ENCODE measurements at places on chromosomes 1 and 21.

DNA sequence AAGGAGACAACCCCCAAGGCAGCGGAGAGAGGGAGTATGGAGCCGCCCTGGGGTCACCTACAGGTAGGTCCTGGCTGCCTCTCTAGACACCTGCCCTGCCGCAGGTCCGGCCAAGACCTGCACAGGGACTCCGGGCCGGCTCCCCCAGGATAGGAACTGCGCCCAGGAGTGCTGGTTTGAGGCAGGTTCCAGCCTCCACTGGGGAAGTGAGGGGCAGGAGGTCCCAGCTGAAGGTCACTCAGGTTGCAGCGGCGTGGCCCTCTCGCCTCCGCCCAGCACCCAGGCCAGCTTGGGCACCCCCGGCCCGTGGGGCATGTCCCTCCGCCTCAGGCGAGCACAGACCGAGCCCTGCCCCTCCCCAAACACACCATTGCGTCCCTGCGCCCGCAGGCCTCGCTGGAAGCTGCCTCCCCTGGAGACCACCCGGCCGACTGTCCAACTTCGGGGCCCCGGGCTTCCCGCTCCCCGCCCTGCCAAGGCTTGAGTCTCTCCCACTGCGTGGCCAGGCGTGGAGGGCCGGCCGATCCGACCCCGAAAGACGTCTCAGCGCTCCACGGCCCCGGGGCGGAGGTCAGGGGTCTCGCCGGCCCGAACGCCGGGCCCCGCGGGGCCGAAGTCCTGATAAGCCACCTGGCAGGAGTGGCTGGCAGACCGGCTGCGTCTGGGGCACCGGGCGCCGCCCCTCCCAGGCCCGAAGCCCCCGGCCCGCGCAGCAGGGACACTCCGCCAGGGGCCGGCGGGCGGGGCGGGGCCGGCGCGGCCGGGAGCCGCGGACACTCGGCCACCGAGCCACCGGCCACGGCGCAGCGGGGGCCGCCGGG, 1.4 kb upstream of the SKI start:
- DNase-seq = no peak

DNA sequence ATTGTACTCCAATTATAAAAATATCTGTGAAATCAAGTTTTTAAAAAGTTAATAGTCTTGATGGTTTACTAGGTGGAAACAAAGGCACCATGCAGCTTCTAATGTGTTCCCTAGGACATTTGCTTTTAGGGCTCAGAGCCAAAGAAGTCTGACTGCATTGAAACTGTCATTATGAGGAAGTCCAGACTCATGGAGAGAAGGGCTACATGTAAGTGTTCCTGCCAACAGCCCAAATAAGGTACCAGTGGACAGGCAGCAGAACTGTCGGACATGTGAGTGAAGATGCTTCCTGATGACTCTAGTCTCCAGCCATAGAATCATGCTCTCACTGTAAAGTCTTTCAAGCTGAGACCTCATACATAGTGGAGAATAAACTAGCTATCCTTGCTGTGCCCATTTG, 287.6 kb downstream of the AKT3 start:
- no peak for DNase-seq

DNA sequence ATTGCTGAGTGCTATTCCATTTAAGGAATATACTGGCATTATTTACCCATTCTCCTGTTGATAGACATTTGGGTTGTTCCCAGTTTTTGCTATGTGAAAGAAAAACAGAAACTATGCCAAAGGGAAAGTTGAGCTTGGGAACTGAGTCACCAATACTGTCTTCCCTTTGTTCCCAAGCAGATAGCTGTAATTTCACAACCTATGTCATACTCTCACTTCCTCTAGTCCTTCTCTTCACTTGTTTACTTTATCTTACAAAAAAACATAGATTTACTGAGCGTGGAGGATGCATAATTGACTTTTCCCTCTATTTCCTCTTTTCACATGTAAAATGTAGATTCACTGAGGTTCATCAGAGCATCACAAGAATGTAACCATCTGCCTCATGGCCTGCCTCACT, 32.4 kb upstream of the PGBD5 start:
- DNase-seq = no peak

DNA sequence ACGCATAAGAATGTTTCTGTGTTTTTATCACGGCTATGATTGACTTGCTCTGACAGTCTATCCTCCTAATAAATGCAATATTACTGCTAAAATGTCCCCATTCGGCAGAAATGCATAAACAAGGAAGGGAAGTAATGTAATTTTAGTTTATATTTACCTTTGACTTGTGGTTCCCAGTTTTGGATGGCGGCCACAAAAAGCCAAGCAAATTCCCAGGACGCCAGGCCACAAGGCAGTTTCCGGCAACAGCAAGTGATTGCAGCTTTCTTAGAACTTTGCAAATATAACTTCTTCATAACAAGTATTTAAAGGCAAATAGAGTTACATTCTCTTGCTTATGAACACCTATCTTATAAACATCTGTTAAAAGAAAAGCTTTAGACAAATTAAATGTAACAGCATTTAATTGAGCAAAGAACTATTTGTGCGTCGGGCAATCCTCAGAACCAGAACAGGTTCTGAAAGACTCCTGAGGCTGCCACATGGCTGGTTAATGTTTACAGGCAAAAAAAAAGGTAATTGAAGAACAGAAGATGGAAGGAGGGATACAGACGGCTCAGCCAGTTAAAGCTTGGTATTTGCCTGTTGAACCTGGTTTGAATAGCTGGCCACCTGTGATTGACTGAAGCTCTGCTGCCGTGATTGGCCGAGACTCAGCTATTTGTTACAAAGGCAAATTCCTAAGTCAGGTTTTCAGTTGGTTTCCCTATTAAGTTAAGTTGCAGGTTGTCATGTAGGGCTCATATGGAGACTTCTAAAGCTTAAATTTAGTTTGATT, 80.8 kb downstream of the C21orf91 start:
- DNase-seq = no peak

GRCh38 chr1:233940908-233941307, 36.4 kb downstream of the SLC35F3 start:
- DNase-seq = no peak

DNA sequence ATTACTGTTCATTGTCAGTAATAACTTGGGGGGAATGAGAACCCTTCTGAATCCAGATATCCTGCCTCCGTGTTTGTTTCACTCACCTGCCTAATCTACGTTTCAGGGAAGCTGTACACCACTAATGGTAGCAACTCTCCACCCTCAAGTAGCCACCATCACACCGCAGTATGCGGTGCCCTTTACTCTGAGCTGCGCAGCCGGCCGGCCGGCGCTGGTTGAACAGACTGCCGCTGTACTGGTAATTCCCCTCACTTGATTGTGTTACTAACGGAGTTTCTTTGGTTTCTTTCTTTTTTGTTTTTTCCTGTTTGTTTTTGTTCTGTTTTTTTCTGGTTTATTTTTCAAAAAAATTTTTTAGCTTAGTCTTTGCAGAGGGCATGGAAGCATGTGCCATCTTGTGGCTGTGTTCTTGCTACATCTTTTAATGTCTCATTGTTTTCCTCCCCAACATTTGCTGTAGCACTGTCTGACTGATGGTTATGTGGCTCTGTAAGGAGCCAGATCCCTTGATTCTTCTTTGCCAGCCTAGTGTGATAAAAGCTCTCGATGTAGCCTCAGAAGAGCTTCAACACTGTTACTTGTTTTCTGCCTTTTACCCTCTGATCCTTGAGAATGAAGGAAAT, 15.9 kb upstream of the OLFML3 start:
- no peak for DNase-seq

DNA sequence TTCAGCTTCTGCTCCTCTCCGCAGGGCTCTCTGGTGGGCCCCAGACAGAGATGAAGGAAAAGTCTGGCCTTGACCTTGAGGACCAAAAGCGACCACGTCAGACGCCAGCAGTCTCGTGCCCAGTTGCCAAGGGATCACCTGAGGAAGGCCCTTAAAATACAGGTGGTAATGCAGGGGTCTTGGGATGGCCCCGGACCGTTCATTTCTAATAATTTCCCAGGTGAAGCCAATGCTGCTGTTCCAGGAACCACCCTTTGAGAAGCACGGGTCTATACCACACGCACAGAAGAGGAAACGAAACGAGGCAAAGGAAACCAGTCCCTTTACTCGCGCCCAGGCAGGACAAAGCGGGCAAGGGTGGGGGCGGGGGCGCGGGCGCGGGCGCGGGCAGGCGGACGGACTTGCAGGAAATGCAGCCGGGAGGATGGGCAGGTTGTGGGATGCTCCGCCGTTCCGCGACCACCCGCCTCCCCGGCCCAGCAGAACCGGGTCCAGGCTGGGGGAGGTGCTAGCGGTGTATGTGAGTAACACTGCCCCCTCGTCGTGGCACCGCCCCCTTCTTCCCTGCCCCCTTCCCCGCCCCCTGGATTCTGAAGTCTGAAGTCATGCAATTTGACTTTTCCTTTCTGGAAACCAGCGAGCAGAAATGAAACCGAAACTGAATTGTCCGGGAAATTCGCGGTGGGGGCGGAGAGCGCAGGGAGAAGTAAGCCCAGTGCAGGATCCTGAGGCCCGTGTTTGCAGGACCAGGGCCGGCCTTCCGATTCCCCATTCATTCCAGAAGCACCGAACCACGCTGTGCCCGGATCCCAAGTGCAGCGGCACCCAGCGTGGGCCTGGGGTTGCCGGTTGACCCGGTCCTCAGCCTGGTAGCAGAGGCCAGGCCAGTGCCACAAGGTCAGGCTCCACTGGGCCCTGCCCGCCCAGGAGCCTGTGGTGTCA, 5.8 kb upstream of the MX1 start:
- DNase-seq = peak; percentile 52

DNA sequence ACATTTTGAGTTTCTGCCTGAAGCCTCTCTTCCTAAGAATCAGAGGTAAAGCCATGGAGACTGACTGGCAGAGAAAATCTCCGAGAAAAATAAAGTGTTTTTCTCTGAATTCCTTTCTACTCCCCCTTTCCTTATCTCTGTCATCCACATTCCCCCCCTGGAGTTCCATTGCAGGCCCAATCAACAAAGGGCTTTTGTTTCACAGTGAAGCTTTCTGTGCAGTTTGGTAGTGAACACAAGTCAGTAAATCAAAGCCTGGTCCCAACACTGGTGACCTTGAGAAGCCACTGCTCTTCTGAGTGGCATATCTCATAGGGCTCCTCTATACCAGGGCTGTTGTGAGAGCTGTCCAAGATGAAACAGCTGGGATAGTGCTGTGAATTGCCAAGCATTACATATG, 228.4 kb downstream of the SEC16B start:
- DNase-seq = no peak

GRCh38 chr1:85295006-85295431, 18.6 kb upstream of the BCL10 start:
- DNase-seq = no peak

DNA sequence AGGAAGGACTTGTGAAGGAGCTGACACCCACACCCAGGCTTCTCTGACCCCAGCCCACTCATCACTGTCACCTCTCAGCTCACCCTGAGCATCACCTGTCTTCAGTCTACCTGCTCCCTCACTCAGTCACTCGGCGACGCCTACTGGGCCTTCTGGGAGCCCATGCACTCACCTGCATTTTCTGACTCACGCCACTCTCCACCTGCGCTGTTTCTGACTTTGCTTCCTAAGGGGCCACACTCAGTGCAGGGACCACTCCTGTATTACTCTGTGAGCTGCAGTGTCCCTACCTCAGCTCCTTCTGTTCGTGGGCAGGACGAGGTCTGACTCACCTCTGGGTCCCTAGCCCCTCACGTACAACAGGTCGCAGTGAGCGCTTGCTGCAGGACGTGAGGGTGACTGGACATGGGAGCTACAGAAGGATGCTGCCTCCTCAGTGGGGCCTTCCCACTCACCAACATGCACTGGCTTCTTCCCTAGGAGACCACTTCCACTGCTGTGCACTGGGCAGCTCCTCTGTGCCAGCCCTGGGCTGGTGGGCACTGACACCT, 102.3 kb downstream of the GLIS1 start:
- no peak for DNase-seq

DNA sequence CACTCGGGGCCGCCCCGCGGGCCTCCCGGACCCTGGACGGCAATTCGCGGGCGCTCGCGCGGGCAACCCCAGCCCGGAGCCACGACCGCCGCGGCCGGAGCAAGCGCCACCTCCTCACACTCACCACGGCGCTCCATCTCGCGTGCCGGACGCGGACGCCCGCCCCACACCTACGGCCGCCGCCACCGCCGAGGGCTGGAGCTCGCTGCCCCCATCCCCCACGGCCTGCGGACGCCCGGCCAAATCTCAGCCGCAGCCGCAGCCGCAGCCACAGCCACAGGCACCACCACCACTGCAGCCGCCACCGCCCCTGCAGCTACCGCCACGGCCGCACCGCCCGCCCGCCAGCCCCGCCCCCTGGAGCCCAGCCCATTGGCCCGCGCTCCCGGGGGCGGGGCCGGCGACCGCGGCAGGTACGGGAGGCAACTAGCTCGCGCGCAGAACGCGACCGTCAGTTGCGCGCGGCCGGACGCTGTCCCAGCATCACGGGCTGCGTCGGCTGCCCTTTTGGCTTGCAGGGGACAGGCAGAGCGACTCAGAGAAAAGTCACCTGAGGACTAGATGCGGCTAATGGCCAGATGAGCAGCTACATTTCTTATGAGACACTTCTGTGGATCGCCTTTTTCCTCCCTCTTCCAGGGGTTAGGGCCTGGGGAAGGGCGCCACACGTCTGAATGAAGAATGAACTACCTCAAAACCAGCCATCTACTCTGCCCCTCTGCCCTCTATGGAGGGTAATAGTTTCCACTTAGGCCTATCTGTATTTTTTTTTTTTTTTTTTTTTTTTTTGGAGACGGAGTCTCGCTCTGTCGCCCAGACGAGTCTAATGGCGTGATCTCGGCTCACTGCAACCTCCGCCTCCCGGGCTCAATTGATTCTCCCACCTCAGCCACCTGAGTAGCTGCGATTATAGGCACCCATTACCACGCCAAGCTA, at the start of gene ARHGAP29:
TSS of gene ARHGAP29 (minus strand) at position 294 of the 936 bp plus-strand sequence. CDS start 5,973 bp downstream, outside the sequence.
- DNase-seq = peak; percentile 82

DNA sequence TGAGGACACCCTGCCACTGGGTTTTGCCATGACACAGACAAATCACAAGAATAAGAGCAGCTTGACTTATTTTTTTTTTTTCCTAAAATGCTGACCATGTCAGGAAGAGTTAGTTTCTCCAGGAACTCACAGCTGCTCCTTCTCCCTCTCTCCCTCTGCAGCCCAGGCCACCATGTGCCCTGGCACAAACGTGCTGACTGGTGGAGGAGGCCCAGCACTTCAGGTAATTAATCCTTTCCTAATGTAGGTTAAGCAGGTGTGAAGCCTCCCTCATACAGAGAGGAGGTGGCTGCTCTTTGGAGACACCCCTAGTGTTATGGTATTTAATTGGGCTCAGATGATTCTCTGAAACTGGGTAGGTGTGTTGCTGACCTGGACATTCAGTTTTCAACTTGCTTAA, 129.8 kb upstream of the USH2A start:
- no peak for DNase-seq

GRCh38 chr1:152347116-152347728, 12.6 kb downstream of the FLG2 start:
- peak; percentile 43 for DNase-seq

DNA sequence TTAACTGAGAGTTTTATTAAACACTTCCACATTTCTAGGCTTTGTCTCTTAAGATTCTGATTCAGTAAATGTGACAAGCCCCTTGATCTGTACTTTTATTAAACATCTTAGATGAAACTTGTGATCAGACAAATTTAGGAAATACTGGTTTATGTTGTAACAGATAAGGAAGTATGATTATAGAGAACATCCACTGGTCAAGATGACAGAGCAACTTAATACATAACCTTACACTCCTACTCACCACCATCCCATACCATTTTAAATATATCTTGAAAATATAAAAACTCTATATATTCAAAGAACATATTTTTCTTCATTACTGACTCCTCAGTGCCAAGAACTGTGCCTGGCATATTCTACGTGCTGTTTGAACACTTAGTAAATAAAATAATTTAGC, 217.5 kb downstream of the LRRC40 start:
- DNase-seq = no peak

All from NCI-H1105 treated with DMSO at 0.1 percent for 48 hours (cell line).